ENCODE measurements at places on chromosomes 1 and 21.

DNA sequence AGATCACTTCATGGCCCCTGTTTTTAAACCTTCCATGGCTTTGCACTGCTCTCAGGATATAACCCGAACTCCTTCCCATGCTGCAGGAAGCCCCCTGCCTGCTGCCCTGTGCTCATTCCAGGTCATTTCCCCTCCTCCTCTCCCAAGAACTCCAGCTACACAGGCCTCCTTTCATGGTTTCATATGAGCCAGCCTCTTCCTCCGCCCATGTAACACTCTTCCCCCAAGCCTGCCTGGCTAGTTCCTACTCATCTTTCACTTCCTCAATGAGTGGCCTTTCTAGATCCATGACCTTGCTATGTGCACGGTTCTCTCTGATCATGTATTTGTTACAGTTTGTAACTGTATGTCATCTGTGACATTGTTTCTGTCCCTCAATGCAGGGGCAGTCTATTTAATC, 3.1 kb upstream of the NCF2 start:
- DNase-seq = no peak

- no peak for DNase-seq
These were observed 53.6 kb upstream of the ARTN start for GRCh38 chr1:43879996-43880395.

GRCh38 chr1:185478877-185479276, 161.8 kb upstream of the IVNS1ABP start:
- DNase-seq = no peak

- DNase-seq = no peak
These were observed 45.7 kb downstream of the GALNT2 start for GRCh38 chr1:230112782-230113181.

GRCh38 chr1:160726498-160727315, 12.3 kb upstream of the SLAMF7 start:
- no peak for DNase-seq

Measured in hypothalamus (tissue), 51 donors.